Activated naive CD4-positive, alpha-beta T cell (primary cell): ENCODE measurements at places on chromosomes 2 and 18.

DNA sequence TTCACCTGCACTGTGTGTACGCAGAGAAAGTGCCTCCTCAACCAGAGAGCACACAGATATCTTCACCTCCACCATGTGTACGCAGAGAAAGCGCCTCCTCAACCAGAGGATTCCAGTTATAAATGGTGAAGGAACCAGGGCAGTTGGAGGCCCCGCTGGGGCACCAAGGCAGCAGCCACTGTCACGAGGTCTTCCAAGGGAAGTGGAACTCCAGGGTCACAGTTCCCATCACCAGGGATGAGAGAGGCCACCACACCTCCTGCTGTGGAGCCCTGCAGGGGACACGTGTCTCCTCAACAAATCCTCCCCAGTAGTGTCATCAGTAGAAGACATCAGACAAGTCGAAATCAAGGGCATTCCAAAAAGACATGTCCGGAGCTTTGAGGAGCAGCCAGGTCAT, 28.2 kb upstream of the NFATC1 start:
- no peak for DNase-seq

GRCh38 chr2:200750323-200750910, 61.3 kb upstream of the BZW1 start:
- no peak for DNase-seq

- DNase-seq = no peak
These were observed 276.8 kb upstream of the FANCL start for GRCh38 chr2:58517881-58518280.

GRCh38 chr2:168136392-168136977, 110.9 kb downstream of the STK39 start:
- DNase-seq = no peak

DNA sequence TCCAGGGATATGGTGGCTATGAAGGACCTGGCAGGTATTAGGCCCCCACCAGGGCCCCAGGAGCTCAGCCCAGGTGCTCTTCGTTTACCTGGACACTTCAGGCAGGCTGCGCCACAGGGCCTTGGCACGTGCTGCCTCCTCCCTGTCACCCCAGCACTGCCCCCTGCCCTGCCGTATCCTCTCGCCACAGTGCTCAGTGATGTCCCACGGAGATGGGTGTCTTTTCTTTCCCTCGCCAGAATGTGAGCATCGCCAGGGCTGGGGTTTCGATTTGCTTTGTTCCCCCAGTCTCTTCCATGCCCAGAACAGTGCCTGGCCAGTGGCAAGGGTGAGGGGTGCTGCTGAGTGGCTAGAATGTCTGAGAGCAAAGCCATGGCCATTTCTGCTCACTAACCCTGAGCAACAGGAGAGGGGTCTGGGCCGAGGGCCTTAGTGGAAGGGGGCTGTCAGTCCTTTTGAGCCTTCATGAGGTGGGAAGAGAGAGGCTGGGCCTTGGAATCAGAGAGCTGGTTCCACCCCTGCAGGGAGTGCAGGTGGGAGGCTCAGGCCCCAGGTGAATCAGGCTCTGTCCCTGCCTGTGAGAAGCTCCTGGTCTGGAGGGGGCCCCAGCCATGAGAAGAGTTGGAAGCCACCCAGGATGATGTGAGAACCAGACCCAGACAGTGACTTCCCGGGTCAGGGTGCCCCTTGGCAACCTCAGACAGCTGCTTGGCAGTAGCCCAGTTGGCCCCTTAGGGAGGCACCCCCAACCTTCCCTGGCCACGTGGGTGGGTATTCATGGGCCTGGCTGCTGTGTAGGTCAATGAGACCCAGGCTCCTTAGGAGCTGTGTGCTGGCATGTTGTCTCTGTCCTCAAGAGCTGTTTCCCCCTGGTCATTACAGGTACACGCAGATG, 129.9 kb upstream of the HS6ST1 start:
- DNase-seq = no peak

DNA sequence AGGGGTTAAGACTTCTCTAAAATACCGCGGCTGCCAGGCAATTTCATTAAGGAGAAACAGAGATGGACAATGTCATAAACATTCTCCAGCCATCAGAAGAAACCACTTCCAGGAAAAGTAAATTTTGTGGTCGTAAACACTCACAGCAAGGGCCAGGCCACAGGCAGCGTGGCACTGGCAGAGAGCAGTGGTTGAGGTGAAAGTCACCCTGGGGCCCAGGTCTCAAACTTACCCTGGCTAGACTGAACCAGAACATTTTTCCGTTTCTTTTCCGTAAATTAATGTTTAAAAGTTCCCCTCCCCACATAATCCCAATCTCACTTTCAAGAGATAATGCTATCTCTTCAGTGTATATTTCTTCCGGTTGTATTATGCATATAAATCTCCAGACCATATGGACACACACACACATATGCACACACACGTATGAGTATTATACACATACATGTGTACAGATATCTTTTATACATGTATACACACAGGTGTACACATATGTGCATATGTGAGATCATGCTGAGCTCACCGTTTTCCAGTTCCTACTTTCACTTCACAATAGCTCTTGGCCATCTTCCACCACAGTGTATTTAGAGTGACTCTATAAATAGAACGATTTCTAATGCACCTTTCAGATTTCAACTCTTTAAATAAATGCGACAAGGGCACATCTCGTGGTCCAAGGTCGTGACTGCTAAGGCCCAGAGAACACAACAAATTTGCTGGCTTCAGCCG, 90.1 kb downstream of the MALT1 start:
- DNase-seq = no peak

- no peak for DNase-seq
These were observed 26.9 kb upstream of the TNS1 start for GRCh38 chr2:218029366-218030360.

DNA sequence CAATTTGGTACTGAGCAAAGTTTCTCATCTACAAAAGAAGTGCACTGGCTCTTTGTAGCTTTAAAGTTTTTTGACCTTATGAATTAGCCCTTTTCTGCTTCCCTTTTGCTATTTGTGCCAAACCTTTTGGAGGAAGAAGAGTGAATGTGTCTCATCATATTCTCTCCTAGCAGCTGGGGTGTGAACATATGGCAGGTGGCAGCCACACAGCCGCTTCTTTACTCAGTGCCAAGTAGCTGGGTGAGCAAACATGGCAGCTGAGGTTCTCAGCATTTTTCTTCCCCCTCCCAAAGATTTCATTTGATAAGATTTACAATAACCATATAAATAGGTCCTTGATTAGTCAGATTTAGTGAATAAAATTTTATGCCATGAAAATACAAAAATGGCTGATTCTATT, 46.7 kb upstream of the STK17B start:
- no peak for DNase-seq

DNA sequence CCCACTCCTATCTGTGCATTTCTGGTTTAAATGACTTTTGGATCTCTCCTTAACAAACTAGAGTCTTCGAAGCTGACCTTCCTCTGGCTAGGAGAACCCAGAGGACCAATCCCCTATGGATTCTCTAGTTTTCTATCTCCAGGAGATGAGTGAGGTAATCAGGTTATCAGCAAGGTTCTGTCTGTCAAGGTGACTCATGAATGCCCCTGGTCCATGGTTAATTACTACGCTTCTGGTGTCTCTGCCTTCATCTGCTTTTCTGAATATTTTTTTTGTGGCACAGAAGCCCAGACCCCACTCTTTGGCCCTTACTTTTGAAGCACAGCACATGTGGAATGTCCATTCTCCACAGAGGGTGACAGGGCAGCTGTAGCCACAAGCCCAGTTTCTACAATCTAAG, 897.9 kb upstream of the KLHL29 start:
- DNase-seq = no peak

GRCh38 chr2:173806761-173807160, 158.4 kb downstream of the SP3 start:
- DNase-seq = no peak

DNA sequence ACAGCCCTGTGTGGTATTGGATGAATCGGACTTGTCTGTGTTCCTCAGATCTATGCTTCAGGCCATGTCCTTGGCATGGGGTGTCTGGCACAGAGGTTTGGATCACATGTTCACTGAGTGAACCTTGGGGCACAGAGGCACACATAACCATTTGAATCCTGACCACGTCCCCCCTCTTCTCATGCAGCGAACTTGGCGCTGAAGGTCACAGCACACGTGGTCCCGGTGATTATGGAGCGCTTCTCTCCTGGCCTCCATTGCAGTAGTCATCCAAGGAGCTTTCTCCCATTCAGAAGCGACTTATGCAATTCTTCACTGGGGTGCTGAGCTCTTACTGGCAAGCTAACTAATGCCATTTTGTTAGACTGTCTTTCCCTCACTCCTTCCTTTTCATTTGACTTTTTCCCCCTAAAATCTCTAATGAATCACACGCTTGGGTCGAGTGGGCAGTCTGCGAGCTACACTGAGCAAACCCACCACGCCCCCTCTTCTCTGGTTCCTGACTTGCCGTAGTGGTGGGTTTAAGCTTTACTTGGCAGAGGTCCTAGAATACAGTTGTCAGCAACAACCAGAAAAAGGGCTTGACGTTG, 59.4 kb downstream of the KCNG2 start:
- DNase-seq = no peak

GRCh38 chr2:218032336-218033171, 29.8 kb upstream of the TNS1 start:
- no peak for DNase-seq

DNA sequence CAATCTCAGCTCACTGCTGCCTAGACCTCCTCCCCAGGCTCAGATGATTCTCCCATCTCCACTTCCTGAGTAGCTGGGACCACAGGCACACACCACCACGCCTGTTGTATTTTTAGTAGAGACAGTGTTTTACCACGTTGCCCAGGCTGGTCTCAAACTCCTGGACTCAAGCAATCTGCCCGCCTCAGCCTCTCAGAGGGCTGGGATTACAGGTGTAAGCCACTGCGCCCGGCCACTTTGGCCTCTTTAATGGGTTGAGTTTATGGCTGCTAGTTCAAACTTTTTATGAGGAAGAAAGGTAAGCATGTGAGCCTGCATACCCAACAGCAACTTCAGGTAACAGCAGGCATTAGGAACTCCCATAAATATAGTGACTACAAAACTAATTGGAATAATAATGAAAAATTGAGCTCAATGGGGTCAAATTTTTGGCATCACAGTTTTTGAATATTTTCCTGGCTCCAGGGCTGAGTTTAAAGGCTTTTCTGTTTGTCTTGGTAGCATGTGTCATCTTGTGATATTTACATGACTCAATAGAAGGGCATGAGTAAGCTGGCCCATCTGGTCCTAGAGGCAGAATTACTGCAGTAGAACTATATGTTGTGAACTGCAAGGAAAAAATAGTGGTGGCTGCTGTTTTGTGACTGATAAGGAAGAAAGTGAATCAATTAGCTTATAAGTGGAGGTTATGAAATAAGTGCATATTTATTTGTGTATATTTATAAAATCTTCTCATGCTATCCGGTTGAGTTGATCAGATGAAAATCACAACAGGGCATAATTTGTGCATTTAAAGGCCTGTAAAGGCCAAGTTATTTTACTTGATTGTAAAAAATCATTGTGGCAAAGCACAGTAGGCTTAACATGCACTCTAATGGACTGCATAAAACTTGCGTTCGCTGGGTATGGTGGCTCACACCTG, 24.8 kb downstream of the GALM start:
- DNase-seq = no peak

GRCh38 chr2:100126897-100127401, 15.4 kb downstream of the AFF3 start:
- no peak for DNase-seq

DNA sequence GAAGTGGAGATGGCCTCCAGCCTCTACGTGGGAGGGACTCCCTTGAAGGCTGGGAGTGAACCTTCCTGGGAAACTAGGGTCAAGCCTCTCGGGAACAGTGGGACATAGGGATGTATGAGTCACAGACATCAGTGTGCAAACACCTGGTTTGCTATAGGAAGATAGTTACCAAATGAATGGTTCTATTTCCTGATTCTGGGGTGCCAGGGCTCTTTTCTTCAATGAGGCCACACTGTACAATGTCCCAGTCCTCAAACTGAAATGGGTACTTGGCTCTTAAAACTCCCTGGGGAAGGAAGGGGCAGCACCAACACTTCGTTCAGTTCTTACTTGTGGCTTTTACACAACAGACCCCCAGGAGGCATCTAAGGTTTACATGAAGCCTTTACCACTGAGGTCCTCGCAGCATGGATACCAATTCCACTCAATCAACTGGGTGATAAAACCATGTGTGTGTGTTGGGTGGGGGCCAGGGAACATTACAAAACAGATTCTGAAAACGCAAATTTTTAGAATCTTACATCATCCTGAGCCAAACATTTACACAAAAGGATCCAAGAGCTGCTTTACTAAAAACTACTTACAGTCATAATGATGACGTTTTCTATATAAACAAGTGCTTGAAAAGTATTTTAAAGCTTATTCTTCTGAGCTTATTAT, 10.4 kb downstream of the ERFE start:
- no peak for DNase-seq

- DNase-seq = peak; percentile 39
These were observed 14.9 kb upstream of the ITM2C start for GRCh38 chr2:230849633-230850357.

DNA sequence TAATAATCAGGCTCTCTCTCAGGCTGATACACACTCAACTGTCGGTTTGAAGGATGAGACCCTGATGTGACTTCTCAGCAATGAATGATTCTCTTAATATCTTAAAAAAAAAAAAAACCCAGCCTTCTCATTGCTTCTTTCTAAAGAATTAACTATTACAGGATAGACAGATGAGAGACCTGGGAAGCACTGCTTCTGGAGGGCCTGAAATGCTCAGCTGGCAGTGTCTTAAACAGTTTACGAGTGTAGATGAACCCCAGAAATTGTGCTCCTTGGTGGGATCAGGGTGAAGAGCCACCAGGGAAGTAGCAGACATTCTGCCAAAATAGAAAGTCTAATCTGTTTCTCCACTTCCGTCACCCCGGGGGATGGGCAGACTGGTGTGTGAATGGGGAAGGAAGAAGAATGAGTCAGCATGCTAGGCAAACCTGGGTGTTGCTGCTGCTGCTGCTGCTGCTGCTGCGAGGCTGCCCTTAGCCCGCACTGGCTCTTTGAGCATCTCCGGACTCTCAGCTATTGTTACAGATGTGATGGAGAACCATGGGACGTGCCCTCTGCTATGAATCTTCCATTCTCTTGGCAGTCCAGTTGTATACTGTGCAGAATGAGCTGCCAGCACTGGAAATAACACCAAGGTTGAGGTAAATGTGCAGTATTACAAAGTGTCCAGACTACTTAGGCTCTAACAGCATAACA, 158.4 kb downstream of the SETBP1 start:
- DNase-seq = peak; percentile 6

GRCh38 chr2:59019566-59020159, 778.5 kb upstream of the FANCL start:
- no peak for DNase-seq

DNA sequence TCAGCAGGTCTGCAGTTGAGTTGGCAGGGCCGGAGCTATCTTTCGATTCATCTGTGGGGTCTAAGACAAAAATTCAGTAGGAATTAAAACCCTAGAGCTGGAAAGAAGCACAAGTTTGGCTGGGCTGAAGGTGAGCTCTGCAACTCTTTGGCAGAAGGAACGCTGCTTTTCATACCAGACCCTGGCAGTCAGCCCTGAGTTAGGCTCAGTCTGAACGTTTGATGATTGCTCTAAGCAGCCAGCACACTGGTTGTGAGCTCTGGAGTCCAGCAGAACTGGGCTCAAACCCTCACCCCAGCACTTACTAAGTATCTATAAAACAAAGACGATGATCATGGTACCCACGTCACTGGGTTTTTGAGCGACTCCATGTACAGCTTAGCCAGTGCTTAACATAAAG, 192.5 kb downstream of the TNS1 start:
- no peak for DNase-seq
